Brain microvascular endothelial cell (primary cell): ENCODE measurements at places on chromosomes 2 and 18.

- no peak for DNase-seq
Measured at GRCh38 chr2:94879982-94880377, 8.8 kb downstream of the TEKT4 start.

GRCh38 chr2:205868053-205868452, 185.8 kb downstream of the NRP2 start:
- DNase-seq: no peak

DNA sequence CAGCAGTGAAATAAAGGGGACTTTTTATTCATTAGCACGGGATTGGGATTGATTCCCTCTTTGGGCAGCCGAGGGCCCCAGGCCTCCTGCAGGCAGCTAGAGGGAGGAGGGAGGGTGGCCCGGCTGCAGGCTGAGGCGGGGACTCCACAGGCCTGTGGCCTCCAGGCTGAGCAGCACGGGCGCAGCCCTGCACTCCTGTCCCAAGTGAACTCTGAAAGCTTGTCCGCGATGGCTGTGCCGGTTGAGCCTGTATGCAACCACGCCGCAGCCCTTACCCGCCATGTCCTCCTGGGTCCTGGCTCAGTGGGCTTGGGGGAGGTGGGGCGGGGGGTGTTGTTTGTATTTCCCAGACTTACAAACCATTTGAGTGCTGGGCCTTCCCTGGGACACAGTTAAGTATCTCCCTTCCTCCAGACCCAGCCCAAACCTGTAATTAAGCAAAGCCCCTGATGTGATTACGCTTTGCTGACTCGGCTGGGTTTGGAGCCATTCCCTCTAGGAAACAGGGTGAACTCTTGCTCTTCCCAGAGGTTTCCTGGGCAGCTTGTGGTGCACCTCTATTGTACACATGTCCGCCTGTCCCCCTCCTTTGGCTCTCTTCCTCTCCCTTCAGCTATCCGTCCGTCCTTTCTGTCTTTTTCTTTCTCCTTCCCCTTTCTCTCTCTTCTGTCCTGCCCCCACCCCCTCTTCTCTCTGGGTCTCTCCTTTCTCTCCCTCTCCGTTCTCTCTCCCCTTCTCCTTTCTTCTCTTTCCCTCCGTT, 5.3 kb downstream of the GLI2 start:
- no peak for DNase-seq

DNA sequence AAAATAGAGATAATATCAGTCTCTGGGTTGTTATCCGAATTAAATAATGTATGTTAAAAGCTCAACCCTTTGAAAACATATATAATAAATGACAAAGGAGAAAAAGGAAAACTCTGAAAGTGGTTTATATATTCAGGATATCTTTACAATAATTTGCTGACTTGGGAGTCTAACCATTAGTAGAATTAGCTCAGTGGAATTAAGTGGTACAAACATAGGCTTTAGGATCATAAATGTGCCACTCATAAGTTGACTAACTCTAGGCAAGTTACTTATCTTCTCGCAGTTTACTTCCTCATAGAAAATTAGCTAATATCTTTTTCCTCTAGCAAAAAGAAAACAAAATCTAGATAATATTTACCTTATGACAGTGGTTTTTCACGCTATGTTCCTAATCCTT, 44.6 kb downstream of the HEATR5B start:
- DNase-seq: no peak

- DNase-seq: no peak
Measured at GRCh38 chr2:194696690-194697089, 960.3 kb upstream of the SLC39A10 start.

DNA sequence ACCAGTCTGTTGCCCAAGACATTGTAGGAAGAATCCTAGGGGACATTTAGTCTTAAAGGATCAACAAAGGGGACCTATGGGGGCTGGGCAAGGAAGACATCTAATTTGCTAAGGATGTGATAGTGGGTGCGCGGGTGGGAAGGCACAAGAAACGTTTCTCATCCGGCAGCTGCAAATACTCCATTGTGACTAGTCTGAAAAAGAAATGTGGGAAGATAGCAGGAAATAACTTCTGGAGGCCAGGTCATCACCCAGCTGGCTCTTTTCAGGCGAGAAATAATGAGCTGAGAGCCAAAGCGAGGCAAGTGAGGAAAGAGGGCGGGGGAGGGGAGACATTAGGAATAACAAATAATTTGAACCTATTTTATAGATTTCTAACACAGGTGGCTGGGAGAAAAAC, 70.3 kb upstream of the NCK2 start:
- no peak for DNase-seq

- DNase-seq: peak; percentile 24
Measured at GRCh38 chr18:38241216-38241615, 675.6 kb upstream of the CELF4 start.

- DNase-seq: no peak
Measured at GRCh38 chr2:40433736-40434135, 18.2 kb downstream of the SLC8A1 start.

DNA sequence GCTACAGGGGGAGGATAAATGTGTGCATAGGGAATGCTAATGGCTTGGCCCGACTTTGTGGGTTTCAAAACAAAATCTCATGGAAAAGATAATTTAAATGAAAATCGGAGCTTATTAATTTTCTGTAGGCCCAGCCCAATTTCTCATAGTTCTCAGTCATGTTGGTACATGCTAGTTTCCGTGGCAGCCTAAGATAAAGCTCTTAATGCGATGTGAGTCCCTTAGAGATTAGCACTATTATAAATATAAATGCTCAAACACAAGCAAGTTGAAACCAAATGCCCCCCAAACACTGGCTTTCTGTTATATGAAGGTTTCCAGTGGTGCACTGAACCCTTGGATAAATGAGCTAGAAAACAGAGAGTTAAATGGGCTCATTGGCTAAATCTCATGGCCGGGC, 168.0 kb downstream of the BCL2 start:
- no peak for DNase-seq

GRCh38 chr2:105748566-105748965, 3.9 kb downstream of the NCK2 start:
- DNase-seq: no peak

- DNase-seq: no peak
Measured at GRCh38 chr2:238380785-238381184, 45.9 kb upstream of the ASB1 start.
